Sigmoid colon (tissue), 7 donors: ENCODE measurements at places on chromosomes 16 and 17. TPM values are rescaled to one million over a fixed set of nuclear protein-coding genes. Genes with fewer than 3 reads are reported as not detected.

The CCT6B gene
- 3.3 TPM for total RNA-seq

The TAC4 gene
- not detected for total RNA-seq

The KDM8 gene
- 6.8 TPM for total RNA-seq

The CES5A gene
- total RNA-seq, result not detected

- DNase-seq, result no peak
Measured at GRCh38 chr17:82570277-82570676, 50.7 kb downstream of the FOXK2 start.

DNA sequence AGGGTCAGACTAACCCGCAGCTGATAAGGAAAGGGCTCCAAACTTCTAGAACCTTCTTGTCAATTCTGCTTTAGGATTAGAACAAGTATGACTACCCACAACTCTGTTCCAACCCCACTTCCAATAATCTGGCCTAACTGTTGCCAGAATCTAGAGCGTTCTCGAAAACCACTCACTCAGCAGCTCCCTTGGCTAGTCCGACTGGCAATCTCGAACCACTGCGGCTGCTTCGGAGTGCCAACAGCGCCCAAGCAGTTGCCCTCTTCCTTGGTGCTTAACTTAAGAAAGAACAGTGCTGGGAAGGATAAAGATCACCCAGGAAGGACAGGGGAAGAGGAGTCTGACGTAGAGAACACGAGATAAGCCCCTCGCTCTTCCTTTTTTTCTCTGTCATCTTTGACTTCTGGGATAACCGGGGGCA lies 818 bp downstream of the DNAJC7 start:
- DNase-seq, result no peak

DNA sequence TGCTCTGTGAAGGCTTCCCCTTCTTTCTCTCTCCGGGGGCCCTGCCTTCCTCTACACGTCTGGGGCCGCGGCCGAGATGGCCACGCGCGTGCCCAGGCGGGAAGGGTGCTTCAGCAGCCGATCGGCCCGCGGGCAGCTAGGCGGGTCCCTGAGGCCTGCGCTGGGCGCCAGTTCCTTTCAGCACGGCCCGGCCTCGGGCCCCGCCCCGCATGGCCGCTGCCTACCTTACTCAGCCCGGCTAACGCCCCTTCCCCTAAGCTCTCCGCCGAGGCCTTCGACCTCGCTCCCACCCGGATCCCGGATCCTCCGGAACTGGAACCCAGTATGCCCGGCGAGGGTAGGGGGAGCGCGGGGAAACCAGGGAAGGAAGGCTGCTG lies 335 bp downstream of the TMEM11 start:
- DNase-seq, result peak; percentile 71

- no peak for DNase-seq
Measured at GRCh38 chr16:67149276-67150046, 1.3 kb downstream of the B3GNT9 start.

DNA sequence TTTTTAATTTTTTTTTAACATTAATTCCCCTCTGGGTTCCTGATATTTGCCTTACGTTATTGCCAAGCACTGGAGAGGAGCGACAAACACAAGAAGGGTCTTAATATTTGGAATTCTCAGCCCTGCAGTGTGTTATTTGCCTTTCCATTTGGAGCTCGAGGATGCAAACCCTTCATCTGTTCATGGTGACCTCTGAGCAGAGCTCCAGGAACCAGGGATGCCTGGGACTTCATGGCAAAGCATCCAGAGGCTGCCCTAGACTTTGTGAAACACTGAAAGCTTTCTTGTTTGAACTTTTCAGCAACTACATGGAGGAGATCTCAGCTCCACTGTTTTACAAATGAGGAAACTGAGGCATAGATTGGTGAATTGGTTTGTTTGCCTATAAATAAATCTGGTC lies 254.2 kb downstream of the CBLN1 start:
- no peak for DNase-seq
